ENCODE measurements at places on chromosomes 12 and 14.

GRCh38 chr12:102913453-102914226 is 3.4 kb downstream of the PAH start:
- DNase-seq: no peak

DNA sequence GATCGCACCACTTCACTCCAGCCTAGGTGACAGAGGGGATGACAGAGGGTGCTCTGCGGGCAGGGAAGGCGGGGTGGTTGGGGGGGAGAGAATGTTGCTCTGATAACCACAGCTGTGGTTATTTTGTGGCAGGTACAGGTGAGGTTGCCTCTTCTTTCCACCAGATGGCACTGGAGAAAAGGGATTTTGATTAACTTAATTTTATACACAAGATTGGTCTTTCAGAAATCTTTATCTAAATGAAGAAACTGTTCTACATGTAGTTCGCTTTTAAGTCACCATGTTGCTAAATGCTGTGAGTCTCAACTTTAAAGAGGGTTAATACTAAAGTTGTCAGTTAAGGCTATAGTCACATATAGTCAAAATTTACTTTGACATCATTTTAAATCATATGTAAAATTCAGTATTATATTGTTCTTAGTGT is 25.7 kb downstream of the FGF23 start:
- no peak for DNase-seq

DNA sequence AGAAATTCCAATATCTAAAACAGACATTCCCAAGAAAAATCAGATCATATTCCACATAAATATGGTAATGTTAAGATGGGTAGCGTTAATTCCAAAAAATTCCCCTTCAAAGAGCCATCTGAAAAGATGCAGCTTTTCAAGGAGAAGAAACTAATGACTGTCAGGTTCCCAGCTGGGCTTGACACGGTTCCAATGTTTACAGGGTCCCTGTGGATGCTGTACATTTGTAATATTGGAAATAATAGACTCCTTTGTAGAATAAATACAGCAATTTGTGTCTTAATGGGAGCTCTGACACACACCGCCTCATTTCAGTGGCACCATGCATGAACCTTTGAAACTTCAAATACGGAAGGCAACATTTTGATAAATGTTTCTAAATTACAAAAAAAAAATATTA is 140.6 kb downstream of the ITPR2 start:
- DNase-seq: no peak

GRCh38 chr14:31926123-31926522 is 151.0 kb upstream of the ARHGAP5 start:
- DNase-seq: no peak

- DNase-seq: no peak
Observed at GRCh38 chr14:71089971-71090370, 182.7 kb downstream of the PCNX1 start.

- DNase-seq: no peak
Observed at GRCh38 chr12:5185435-5186069, 141.9 kb downstream of the KCNA5 start.

- no peak for DNase-seq
Observed at GRCh38 chr12:113048716-113049127, 7.8 kb upstream of the DTX1 start.

- no peak for DNase-seq
Observed at GRCh38 chr12:89995870-89996269, 287.2 kb upstream of the ATP2B1 start.

- no peak for DNase-seq
Observed at GRCh38 chr12:129351481-129351880, 498.2 kb downstream of the GLT1D1 start.

- no peak for DNase-seq
Observed at GRCh38 chr12:67942724-67943123, 46.5 kb upstream of the IFNG-AS1 start.

GRCh38 chr14:34605461-34605860 is 24.5 kb downstream of the SNX6 start:
- DNase-seq: no peak

DNA sequence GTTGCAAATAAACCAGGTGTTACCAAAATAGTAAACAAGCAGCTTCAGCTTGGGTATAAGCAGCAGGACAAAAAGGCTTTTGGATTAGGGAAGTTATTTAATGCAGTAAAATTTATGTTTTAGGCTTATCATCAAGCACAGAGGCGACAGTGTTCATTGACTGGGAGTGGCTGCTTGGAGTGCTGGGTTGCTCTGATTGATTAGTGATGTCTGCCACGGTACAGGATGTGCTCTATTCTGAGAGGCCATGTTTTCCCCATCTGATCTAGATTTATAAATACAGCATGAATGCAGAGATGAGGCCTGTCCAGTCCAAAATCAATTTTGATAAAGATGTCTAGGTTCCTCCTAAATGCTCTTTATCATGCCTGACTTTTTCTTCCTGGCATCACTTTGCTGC is 83.5 kb downstream of the MAP1LC3B2 start:
- no peak for DNase-seq

- DNase-seq: peak; percentile 21
Observed at GRCh38 chr12:78863482-78864402, 832 bp upstream of the SYT1 start.

- no peak for DNase-seq
Observed at GRCh38 chr12:52331039-52331438, 9.8 kb upstream of the KRT83 start.

DNA sequence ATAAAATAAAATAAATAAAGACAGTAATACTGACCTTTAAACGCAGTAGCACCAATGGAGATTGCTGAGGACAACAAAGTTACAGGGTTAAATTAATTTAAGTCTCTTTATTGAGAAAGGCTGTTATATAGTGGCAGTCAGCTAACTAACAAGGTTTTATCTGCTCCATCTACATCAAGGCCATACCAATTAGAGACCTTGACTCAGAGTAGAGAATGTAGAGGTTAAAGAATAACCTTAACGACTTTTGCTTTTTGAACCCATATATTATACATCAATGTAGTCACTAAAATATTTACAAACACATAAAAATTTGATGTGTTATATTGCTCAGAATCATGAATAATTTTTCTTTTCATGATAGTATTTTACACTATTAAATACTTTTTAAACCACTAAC is 21.6 kb downstream of the OSBPL8 start:
- DNase-seq: no peak

Data from activated B cell treated with CpG ODN at 0.5 μM for 24 hours (primary cell).